ENCODE measurements at places on chromosomes 16 and 17.

DNA sequence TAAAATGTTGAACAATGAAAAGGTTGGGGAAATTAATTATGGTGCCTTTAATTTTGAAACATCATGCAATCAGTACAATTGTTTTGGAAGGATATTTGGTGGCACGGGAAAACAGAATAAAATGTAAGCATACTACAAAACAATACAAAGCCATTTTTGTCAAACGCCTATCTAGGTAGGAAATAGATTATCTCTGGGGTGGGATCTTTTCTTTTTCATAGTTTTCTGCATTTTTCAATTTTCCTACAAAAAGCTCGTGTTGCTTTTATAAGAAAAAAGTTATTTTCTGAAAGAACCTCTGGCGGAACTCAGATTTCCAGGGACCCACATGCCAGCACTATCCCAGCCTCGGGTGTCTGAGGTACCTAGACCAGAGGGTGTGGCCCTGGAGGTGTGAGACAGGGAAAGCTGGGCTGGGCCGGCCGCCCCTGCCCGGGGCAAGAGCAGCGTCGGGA lies 961 bp upstream of the MAP3K3 start:
- DNase-seq = no peak

- DNase-seq = no peak
Measured at GRCh38 chr17:40158438-40159013, 18.2 kb downstream of the CASC3 start.

DNA sequence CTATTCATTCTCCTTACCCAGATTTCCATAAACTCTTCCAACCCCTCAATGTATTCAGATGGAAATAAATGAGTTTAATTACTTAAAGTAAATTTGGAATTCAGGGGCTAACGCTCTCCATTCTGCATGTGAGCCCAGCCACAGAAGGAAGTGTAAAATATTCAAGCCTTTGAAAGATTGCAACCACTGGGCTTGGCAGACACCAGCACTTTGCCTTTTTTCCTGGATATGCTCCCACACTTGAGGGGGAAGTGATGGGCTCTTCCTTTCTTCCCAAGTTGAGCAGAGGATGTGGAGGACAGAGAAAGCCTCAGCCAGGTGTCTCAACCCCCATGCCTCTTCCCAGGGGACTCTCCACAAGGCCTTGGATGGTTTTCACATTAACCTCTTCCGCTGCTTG lies 825.1 kb upstream of the EEF2KMT start:
- DNase-seq = no peak

GRCh38 chr16:1125471-1125870 lies 27.4 kb upstream of the CACNA1H start:
- no peak for DNase-seq

GRCh38 chr16:1351215-1351581 lies 480 bp downstream of the TSR3 start:
- DNase-seq = no peak

- DNase-seq = no peak
Measured at GRCh38 chr17:44832805-44833204, 2.7 kb upstream of the GJC1 start.

DNA sequence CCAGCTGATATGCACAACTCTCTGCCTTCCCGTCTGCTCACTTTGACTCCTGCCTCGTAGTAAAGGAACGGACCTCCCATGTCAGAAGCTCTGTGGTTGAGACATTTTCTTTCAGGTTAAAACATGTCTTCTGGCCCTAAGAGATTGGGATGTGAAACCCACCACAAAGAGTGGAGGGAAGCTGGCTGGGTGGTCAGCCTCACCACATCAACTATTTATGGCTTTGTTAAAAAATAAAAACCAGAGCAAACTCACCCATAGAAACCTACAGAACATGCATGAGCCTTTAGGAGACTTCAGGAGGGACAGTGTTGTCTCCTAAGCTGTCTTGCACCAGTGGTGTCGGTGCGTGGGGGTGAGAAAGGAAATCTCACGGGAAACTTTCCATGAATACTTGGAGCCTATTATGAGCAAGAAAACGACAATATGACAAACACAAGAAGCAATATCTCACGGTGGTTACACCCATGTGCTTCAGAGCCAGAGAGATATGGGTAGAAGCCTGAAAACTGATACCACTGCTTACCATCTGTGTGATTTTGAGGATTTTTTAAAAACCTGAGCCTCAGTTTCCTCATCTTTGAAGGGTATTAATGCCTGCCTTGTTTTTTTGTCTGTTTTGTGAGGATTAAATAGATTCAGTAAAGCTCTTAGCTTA lies 61.7 kb upstream of the XYLT1 start:
- DNase-seq = no peak

DNA sequence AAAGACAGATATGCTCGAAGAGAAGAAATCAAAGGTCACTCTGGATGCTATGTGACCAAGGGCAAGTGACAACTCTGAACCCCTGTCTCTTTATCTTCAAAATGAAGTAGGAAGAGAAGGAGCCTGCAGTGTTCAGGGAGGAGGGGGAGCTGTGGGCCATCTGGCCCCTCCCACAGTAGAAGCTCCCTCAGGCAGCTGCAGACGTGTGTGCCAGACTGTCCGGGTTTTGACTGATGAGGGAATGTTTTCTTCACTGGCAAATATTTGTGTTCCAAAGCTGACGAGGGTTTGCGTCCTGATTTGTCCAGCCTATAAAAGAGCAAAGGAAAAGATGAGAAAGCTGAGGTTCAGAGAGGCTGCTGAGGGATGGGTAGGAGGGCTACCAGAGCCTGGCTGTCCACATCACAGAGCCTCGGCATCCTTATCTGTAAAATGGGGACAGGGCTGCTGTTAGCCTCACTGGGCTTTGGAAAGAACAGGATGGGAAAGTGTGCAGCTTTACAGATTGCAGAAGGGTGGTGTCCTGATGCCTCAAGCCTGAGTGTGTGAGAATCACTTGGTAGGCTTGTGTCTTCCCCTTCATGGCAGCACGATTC lies 1.8 kb upstream of the GINS2 start:
- DNase-seq = no peak

DNA sequence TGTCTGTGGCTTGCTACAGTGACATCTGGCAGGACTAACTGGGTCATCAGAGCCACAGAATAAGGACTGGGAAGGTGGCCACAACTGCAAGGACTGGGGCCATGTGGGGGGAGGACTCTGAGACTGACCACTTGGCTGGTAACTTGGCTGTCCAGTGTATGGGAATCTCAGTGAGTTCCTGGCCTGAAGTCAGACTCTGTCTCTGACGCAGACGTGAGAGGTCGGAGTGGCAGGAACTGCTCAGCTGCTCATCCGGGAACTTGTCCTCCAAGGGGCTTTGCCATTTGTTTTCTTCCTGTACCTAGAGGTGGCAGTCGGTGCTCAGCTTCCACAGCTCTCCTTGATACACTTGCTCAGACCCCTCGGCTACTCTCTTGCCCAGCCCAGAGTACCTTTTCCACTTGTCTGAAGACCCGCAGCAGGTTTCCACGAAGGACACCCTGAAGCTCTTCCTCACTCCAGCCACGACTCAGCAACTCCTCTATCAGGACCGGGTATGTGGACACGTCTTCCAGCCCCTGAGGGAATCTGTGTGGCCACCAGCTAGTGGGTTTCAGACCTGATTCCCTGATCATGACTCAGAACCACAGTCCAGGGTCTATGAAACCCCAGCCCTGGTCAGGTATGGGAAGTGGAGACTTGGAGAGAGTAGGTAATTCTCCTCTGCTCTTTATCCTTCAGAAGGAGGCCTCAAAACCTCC lies 7.3 kb upstream of the DPEP3 start:
- no peak for DNase-seq

DNA sequence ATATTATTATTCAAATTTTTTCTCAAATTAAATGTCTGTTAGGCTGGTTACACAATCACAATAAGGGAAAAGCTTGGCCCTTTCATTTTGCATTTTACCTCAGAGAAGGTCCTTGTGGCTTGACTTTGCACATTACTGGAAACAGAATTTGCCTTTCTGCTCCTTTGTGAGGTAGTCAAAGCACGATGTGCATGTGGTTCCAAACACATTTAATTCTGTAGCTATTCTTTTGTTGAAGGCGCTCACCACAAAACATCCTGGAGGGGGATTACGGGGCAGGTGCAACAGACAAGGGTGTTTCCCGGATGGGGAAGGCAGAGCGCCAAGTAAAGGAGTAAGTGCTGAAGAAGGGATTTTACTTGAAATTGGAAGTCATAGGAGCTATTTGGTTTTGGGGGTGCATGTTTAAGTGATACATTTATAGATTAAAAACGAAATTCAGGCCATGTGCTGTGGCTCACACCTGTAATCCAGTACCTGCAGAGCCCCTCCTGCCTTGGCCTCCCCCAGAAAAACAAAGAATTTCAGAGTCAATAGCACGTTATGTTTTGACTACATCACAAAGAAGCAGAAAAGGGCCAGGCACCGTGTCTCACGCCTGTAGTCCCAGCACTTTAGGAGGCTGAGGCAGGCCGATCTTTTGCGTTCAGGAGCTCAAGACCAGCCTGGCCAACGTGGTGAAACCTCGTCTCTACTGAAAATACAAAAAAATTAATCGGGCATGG lies 31.2 kb upstream of the TENT4B start:
- DNase-seq = peak; percentile 32

GRCh38 chr17:57900991-57901743 lies 51.3 kb upstream of the MRPS23 start:
- no peak for DNase-seq

GRCh38 chr17:10633738-10634379 lies 23.2 kb downstream of the MYH3 start:
- no peak for DNase-seq

- peak; percentile 25 for DNase-seq
Measured at GRCh38 chr16:72932050-72932449, 115.9 kb downstream of the ZFHX3 start.

DNA sequence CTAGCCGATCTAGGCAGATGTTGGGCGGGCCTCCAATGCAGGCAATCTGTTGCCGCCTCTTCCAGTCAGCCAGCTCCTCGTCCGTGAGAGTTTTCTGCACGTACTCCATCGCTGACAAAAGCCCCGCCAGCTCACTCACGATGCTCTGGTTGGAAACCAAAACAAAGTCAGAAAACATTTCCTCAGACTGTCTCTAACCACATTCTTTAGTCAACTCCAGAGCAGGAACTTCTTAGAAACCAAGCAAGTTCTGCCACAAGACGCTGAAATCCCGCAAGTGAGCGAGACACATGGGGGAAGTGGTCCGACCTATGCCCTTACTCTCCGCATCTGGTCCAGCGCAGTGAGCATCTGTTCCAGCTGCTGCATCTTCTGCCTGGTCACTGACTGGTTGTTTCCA lies 49.1 kb downstream of the STAT5A start:
- peak; percentile 55 for DNase-seq

DNA sequence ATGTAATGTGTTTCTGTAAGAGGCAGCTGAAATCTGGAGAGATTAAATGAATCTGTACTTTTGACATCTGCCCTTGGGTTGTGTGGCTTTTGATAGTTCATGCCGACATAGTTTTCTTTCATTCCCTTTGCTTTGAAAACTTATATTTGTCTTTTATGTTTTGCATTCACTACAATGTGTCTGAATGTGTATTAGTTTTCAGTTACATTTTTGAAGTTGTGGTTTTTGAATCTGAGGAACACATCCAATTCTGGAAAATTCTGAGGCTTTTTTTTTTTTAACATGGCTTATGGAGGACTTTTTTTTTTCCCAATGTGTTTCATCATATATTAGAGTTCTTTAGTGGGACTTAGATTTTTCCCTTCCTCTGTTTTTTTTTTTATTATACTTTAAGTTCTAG lies 683.7 kb upstream of the SOX9 start:
- no peak for DNase-seq

- DNase-seq = no peak
Measured at GRCh38 chr17:60704170-60704569, 26.5 kb downstream of the BCAS3 start.

DNA sequence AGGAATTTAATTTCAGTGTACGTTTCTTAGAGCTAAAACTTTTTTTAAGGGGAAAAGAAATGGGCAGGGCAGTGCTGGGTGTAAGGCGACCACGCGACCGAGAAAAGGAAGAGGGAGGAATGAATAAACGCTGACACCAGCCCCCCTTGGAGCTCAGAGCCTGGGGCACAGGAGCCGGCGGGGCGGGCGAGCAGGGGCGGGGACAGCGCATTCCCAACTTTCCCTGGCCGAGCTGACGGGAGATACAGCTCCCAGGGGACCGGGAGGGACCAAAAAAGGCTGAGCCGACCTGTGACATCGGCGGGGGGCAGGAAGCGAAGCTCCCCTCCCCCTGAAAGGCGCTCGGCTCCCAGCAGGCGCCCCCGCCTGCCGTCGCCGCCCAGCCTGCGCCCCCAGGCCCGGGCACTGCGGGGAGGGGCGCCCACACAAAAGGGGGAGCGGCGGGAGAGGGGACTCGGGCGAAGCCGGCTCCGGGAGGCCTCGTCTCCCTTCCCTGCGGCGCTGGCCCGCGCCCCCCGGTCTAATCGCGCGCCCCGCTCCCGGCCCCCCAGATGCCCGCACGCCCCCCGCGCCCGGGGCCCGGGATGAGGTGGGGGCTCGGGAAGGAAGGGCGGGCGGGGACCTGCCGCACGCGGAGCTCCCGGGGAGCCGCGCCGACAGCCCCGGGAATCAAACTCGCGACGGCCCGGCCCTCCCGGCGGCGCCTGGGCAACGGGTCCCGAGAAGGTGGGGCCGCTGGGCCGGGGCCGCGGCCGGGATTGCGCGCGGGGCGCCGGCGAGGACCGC lies 622 bp downstream of the CUEDC1 start:
- DNase-seq = no peak

DNA sequence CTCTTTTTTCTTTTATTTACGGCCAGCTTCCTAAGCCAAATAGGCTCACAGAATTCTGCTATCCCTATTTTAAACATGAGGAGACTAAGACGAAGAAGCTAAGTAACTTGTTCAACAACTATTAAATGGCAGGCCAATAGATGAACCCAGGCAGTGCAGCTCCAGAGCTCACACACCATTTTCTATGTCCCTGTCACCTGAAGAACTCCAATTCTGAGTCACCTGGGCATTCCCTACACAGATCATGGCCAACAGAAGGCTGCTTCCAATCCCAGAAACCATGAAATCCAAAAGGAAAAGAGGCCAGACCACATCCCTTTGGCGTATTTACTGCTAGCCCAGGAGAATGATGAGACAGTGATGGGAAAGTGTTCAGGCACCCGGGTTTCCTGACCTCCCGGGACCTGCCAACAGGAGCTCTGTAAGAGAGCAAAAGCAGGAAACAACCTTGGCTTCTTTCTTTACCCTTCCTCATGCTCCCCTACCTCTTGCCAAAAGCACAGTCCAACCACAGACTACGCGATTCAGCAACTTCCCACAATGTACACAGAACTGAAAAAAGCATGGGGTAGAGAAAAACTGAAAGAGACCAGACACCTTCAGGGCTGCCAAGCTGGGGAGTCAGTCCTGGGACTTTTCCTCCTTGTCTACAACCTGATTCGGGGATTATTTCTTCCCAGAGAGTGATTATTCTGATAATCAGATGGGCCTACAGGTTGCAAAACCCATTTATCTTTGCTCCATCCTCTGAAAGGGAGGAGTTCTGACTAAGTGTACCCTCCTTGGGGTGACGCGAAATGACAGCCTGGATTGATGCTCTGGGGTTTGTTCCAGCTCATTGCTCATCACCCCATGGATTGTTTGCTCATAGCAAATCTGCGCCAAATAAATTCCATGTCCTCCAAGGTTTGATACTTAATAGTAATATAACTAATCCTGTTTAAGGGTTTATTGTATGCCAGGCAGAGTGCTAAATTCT lies 47.8 kb upstream of the HAS3 start:
- no peak for DNase-seq

GRCh38 chr16:27237219-27238015 lies 31.2 kb downstream of the NSMCE1 start:
- DNase-seq = peak; percentile 63

All from CD4-positive, alpha-beta T cell (primary cell).